Left colon (tissue), 2 donors: ENCODE measurements at places on chromosomes 11 and 22. TPM values are rescaled to one million over a fixed set of nuclear protein-coding genes. Genes with fewer than 3 reads are reported as not detected.
A peak's percentile ranks its signal among the peaks of the same experiment; 100 is the strongest.

GRCh38 chr11:61545341-61545740 is 35.5 kb downstream of the SYT7 start:
- DNase-seq: no peak

Gene C11orf87
- not detected for total RNA-seq

DNA sequence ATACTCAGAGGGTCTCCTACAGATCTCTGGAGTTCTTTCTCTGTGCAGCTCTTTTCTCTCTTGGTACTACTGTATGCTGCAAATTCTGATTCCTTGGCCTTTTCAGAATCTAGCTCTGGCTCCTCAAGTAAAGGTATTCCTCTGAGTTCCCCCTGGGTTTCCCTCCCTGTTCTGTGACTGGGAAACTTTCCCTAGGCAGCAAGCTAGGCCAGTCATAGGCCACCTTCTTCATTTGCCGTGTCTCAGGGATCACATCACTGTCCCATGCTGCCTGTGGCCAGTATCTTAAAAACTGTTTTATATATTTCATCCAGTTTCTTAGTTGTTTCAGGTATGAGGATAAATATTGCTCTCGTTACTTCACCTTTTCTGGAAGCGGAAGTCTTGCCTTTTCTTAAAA is 71.2 kb downstream of the FAM83F start:
- no peak for DNase-seq

DNA sequence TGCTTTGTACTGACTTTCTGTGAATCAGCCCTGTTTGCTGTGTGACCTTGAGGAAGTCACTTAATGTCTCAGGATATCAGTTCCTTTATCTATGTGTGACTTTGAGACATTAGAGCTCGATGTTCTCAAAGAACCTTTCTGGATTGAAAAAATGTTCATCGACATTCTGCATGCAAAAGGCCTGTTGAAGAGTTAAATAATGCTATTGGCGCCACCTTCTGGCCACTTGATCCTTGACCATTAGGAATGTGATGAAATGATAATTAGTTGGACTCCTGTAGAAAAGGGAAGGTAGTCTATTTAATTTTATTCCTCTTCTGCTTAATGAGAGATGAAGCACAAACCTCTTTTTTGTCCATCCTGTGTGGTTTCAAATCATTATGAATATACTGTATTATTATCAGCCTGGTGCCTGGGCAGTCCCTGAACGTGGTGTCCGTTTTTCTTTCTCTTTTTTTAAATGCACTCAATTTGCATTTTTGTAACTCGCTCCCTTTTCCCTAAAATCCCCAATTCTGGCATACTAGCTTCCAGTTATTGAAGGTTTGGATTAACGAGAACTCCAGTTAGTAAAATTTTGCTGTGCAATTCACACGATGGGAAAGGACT is 20.7 kb downstream of the ELF5 start:
- no peak for DNase-seq

DNA sequence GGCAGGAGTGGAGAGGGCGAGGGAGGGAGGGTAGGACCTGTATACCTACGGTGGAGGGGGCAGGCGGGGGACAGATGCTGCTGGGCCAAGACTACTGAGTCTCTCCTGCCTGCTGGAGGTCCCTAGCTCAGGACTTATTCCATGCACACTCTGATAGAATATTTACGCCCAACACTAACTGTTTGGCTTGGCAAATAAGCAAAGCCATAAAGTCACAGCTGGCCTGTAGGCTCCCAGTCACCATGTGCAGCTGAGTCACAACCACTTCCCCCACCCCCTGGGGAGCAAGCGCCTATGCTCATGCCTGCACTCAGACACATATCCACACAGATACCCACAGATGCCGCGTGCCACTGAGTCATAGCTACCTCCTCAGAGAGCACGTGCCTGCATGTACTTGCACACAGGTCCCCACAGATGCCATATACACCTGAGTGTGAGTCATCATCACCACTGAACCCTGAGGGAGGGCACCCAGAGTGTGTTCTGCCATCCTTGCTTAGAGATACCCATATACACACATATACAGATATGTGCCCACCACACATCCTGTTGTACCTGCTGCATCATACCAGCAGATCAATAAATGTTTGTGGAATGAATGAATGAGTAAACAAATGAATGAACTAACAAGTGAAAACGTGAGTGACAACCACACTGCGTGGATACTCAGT is 95.8 kb downstream of the SWAP70 start:
- DNase-seq: peak; percentile 93

DNA sequence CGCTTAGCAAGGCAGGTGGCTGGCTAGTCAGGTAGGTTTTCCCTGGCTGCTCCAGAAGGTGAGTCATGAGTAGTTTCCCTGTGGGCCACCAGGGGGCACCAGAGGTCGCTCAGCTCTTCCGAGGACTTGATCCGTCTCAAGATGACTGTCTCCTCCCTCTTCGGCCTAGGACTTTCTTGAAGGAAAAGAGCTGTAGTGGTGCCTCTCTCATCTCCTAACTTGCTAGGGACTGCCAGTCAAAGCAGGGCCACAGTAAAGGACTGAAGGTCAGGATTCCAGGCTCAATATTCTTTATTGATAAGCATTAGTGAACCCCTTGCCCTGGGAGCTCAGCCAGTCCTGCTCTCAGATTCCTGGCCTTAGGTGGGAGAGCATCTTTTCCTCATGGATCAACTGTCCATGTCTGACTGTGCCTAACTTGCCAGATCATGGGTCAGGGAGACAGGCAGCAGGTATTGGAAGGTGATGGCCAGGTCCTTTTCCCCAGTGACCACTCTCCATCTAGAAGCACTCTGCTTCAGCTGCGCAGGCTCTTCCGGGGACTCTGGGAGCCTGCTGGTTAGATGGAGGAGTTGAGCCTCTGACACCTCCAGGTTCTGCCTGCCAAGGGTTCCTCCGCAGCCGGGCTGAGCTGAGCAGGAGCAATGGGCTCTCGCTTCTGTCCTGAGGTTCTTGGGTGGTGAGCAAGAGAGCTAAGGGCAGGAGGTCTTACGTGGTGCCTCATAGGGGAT is 1.9 kb downstream of the POLD4 start:
- DNase-seq: peak; percentile 57

DNA sequence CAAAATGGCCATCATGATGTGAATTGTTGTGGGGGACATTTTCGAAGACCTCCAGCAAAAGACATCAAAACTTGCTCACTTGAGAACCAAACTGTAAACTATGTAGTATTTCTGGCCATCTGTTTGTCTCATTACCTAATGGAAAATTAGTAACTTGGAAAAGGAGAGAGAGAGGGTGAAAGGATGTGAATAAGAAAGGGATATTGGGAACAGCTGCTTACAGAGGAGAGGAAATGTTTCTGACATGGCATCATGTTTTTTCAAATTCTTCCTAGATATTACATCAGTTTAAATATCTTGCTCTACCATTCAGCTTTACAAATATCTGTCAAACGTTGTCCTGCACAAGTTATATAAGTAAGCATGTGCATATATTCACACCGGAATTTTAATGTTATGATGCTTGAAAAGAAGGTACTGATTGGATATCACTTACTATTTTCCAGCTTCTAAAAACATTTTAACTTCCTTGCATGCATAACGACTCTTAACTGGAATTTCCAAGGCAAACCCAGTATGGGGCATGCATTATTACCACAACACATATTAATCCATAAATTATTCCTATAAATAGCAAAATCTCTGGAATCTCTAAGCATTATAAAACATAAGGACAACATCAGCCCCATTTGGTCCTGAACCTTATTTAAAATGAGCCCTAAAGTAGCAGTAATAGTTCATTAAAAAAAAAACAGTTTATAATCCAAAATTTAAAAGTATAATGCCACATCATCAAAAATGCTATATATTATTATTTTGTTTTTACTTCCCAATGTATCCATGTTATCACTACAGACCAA is 20.0 kb downstream of the GUCY1A2 start:
- DNase-seq: no peak

- DNase-seq: no peak
These were observed 31.2 kb downstream of the LDLRAD3 start for GRCh38 chr11:35974882-35975589.

DNA sequence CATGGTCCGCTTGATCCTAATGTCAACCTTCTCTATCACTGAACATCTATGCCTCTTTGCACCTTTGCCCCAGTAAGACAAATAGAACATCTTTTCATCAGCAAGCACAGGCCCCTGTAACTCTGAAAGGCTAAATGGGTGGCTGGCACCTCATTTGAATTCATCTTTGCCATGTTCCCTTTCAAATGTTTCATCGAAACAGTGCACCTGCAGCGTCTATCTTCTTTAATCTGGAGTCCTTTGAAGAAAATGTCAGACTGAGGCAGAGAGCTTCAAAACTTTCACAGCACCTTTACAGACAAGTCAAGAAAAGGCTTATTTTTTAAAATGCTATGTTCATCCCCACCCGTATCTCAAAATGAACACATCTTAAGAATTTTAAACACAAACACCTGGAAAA is 3.4 kb downstream of the MPPED2 start:
- no peak for DNase-seq

Gene COMMD9
- total RNA-seq: 38.1 TPM

Gene RFPL3
- total RNA-seq: not detected

- no peak for DNase-seq
These were observed 18.0 kb downstream of the MAPK1 start for GRCh38 chr22:21849489-21849888.

DNA sequence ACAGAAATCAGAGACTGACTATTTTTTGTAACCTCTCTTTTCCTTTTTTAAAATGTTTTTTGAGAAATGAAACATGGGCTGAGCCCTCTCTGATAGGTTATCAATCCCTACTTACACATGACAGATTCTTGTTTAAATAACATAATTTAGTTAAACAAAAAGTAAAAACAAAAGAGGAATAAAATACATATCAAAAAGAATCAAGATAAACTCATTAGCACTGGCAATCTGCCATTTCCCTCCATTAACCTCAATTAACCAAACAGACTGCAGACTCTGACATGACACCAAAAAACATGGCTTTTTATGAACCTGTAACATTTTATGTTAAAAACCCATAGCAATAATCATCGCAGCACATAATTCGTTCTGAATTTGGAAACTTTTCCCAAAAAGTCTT is 284.4 kb upstream of the MTNR1B start:
- DNase-seq: no peak

Gene GGTLC2
- 0.45 TPM for total RNA-seq

Gene EMSY
- 19.6 TPM for total RNA-seq

Gene RAG2
- total RNA-seq: not detected

DNA sequence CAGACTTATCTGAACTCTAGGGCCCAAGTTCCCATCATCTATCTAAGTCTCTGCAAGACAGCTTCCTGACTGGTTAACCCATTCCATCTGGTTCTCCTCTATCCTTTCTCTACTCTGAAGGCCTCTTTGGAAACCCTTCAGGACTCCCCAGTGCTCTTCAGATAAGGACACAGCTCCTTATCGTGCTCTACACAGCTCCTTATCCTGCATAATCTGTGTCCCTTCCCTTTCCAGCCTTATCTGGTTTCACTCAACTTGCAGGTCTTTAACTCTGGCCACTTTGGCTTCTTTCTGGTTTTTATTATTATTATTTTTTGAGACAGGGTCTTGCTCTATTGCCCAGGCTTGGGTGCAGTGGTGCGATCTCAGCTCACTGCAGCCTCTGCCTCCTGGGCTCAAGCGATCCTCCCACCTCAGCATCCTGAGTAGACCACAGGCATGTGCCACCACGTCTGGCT is 10.6 kb downstream of the ENDOD1 start:
- no peak for DNase-seq

Gene PGA5
- 0.22 TPM for total RNA-seq

- DNase-seq: no peak
These were observed 46.1 kb upstream of the LINC01488 start for GRCh38 chr11:69435161-69435986.

GRCh38 chr11:96234866-96235441 is 108.0 kb downstream of the MAML2 start:
- DNase-seq: no peak

DNA sequence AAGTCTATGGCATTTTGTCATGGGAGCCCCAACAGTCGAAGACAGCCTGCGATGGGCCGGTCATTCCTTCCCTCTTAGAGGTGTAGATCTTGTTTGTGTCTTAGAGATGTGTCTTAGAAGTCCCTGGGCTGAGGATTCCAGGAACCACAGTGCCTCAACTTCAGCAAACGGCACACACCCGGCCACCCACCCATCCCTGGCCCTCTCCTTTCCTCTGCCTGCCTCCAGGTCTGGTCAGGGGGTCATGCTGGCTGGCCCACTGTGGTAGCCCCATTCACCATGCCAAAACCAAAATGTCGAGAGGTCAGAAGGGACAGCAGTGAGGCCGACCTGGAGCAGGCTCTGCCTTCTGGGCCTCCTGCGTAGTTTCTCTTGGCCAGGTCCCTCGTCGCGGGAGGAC is 857.9 kb downstream of the TBC1D22A start:
- no peak for DNase-seq

DNA sequence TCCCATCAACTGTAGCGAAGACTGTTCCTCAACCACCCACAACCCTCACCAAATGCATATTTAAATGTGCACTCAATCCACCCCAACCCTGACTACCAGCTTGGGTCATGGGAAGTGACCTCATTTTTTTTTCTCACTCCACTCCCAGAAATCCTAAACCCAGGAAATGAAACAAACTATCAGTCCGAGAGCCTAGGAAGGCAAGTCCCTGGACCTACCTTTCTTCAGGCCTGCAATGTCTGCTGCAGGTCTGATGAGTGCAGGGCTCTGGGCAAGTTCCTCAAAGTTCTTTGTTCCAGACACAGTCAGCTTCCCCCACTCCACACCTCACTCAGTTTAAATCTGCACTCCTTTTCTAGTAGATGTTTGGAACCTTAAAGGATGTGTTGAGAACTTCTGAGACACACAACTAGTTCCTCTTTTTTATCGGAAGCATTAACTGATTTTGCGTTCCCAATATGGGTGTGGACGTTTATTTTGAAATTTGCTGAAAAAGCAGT is at the start of gene MS4A4E:
Gene MS4A4E (minus strand): TSS at position 398 of the 500 bp plus-strand sequence. CDS start 13,082 bp downstream, outside the sequence.
- no peak for DNase-seq

DNA sequence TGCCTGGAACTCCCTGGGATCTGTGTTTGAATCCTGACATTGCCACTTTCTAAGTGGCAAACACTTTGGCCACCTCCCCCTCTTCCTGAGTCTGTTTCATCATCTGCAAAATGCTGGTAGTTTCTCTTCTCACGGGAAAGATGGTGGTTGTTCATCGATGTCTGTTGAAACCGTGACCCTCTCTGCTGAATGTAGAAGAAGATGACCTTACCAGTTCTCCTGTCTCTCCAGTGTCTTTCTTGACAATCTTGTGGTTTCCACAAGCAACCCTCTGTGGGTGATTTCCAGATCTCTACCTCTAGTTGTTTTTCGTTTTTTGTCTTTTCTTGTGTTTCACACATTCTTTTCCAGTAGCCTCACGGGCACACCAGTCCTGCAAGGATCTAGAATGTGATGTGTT is 27.5 kb downstream of the ZBTB16 start:
- DNase-seq: no peak

GRCh38 chr11:61635304-61635703 is 44.9 kb upstream of the DAGLA start:
- no peak for DNase-seq

- no peak for DNase-seq
These were observed at the start of gene RAB3IL1 for GRCh38 chr11:61917334-61918109. RAB3IL1 (minus strand) TSS chr11:61917566; CDS start chr11:61917367, 199 bp downstream.

GRCh38 chr11:118790357-118791110 is 430 bp downstream of the DDX6 start:
- DNase-seq: peak; percentile 78

- peak; percentile 30 for DNase-seq
These were observed 18.0 kb upstream of the HORMAD2 start for GRCh38 chr22:30062259-30062658.

Gene OR5A1
- total RNA-seq: not detected

Gene EIF3F
- total RNA-seq: 218 TPM
